ENCODE measurements at places on chromosomes 5 and 9. TPM values are rescaled to one million over a fixed set of nuclear protein-coding genes. Genes with fewer than 3 reads are reported as not detected.

- peak; percentile 16 for DNase-seq
These were observed 152.2 kb downstream of the CAVIN4 start for GRCh38 chr9:100730086-100730485.

GRCh38 chr9:114122136-114123027 is 23.3 kb upstream of the KIF12 start:
- no peak for DNase-seq

DNA sequence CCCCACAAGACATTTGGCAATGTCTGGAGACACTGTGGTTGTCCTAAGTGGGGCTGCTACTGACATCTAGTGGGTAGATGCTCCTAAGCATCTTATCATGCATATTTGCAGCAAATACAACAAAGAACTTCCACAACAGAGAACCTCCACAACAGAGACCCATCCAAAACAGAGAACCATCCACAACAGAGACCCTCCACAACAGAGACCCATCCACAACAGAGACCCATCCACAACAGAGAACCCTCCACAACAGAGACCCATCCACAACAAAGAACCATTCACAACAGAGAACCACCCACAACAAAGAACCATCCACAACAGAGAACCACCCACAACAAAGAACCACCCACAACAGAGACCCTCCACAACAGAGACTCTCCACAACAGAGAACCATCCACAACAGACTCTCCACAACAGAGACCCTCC is 32.8 kb downstream of the ARPC5L start:
- peak; percentile 25 for DNase-seq

DNA sequence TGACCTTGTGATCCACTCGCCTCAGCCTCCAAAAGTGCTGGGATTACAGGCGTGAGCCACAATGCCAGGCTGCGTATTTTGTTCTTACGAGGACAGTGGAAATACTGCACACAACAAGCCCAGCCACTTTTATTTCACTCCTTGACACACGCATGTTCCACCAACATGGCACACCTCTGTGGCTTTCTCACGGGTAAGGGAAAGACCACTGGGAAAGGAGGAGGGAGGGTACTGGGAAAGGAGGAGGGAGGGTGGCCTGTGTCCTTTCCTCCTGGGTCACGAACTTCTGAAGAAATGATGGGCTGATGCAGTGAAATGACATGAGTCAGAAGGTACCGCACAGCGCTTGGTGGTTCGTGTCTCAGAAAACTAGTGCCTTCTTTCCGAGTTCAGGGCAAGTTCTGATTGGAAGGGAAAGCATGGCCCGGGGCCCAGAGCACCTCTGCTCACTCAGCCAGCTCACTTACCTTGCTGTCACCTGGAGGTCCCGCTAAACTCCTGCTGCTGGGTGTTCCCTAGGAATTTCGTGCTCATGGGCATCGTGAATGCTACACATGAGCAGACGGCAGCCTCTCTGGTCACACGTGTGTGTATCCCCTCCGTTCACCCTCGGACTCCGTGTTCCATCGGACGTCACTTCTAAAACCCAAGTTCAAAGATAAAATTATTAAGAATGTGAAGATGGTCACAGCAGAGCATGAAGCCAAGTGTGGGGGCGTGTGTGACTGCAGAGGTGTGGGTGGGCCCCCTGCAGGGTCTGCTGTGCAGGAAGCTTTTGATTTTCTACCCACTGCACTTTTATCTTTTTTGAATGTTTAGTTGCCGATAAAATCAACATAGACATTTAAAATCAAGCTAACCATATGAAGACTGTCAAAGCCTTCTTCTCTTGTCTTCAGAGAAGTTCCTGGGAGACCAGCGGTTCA is 42.9 kb downstream of the LAMC3 start:
- no peak for DNase-seq

DNA sequence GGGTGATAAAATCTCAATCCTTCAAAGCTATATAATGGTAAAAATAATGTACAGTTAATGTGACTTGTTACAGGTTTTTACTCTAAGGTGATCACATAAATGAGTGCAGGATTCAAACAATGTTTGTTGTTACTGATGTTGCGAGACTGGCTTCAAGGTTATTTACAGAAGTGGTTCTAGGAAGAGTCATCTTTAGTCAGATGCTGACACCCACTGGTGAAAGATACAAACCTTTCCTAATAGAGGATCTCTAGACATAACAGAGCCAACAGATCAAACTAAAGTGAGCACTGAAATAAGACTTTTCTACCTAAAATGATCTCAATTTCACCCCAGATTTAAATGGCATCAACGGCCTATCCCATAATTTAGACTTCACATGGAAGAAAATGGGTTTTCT is 20.2 kb downstream of the ARSB start:
- peak; percentile 91 for DNase-seq

- no peak for DNase-seq
These were observed 105.7 kb downstream of the UGCG start for GRCh38 chr9:112002131-112002846.

DNA sequence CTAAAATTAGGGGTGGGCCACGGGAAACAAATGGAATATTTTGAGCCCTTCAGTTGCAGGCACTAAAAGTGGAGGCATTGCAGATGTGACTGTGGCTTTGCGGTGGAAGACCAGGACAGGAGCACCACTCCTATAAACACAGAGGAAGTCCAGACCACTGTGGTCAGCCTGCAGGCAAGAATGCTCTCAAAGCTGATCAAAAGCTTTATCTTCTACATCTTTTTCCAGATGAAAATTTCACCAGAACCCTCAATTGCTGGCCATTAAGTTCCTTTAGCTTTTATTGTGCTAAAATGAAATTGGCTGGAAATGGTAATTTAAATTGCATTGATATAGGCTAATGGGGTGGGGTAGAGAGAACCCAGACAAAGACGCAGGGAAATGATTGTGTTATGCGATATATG is 208.8 kb downstream of the ERCC6L2 start:
- no peak for DNase-seq

DNA sequence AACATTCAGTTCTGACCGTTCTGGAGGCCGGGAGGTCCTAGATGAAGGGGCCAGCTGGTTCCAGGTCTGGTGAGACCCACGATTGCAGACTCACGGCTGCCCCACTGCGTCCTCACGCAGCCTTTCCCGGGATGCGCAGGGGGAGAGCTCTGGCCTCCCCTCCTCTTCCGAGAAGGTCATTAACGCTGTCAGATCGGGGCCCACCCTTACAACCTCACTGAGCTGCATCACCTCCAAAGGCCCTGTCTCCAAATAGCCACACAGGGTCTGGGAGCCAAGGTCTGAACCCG is 66.6 kb upstream of the PPP1R26 start:
- no peak for DNase-seq

- DNase-seq: no peak
These were observed 286.2 kb downstream of the ACTL7B start for GRCh38 chr9:108569624-108570023.

DNA sequence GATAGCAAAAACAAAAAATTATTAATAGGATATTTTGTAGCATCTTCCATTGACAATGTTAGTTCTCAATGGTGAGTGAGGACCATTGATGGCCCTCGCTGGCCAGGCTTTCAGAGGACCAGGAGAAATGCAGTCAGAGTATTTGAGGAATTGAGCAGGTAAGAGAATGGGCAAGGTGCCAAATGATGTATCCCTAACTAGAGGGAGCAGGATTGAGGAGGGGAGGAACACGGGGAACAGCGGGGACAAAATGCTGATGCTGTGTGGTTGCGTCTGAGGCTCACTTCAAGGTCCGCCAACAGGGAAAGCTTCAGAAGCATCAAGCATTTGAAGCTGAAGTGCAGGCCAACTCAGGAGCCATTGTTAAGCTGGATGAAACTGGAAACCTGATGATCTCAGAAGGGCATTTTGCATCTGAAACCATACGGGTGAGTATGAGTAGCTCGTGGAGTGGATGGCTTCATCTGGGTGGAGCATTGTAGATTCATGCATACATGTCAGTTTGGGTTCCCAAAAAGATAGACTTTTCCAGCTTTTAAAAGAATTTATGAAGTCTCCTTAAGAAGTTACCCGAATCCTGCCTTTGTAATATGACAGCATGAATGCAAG is 16.2 kb downstream of the SPTAN1 start:
- no peak for DNase-seq

- DNase-seq: no peak
These were observed 611.2 kb downstream of the NR2F1-AS1 start for GRCh38 chr5:92969781-92970237.

GRCh38 chr9:88219601-88220000 is 81.3 kb upstream of the SPATA31C2 start:
- DNase-seq: peak; percentile 45

GRCh38 chr5:109924237-109925107 is 234.7 kb downstream of the MAN2A1 start:
- DNase-seq: no peak

- DNase-seq: no peak
These were observed 38.4 kb upstream of the RXRA start for GRCh38 chr9:134287591-134288491.

- DNase-seq: no peak
These were observed 218.7 kb downstream of the GLIS3 start for GRCh38 chr9:4080921-4081895.

DNA sequence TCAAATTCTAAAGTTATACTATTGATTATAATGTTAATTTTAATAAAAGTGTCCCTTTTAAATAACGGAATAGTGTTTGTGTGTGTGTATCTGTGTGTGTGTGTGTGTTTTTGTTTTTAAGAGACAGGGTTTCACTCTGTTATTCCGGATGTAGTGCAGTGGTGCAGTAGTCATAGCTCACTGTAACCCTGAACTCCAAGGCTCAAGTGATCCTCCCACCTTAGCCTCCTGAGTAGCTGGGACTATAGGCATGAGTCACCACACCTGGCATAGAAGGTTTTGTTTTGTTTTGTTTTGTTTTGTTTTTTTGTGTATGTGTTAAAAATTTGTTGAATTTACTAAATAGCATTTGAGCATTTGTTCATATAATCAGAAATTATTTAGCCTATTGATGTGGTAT is 64.6 kb downstream of the YTHDC2 start:
- no peak for DNase-seq

DNA sequence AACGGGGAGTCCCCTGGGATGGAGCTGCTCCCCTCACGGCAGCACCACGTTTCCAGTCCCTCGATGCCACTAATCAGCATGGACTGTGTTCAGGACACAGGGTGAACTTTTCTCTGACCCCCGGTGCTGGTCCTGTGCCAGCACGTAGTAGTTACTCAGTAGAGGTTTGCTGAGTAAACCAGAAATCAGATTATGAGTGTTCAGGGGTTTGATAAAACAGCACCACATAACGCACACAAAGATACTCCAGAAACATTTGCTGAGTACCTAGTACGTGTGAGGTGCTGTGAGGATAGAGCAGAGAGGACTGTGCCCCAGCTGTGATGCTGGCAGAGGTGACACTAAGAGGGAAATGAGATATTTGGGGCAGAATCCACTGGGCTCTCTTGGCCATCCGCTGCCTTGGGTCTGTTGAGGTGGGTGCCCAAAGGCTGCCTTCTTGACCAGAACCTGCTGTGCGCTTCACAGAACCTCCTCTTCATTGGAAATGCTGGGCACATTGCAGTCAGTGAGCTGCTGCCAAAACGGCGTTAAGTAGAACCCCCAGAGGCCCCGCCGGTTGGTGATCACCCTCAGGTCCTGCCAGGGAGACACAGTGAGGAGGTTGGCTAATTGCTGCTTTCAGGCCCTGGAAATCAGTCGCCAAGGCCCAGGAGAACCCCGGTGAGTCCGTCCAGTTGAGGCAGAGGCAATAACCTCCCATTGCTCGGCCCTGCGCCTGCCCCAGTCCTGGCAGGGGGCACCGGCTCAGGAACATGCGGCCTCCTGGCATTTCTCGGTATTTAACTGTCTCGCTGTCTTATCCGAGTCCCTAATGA is 49.4 kb downstream of the NEURL1B start:
- no peak for DNase-seq

Gene IRX2
- total RNA-seq: 0.18 TPM

Gene FRMD3
- total RNA-seq: 34.1 TPM

Gene FBN2
- total RNA-seq: 110 TPM

Gene SOX30
- 0.09 TPM for total RNA-seq

Gene TMEM215
- total RNA-seq: 0.66 TPM

Gene FABP6
- 0.09 TPM for total RNA-seq

Gene PCDHB5
- total RNA-seq: 3.1 TPM

Gene F2RL2
- 1.3 TPM for total RNA-seq

Gene RELL2
- 0.18 TPM for total RNA-seq
